ENCODE measurements at places on chromosomes 6 and 20.

DNA sequence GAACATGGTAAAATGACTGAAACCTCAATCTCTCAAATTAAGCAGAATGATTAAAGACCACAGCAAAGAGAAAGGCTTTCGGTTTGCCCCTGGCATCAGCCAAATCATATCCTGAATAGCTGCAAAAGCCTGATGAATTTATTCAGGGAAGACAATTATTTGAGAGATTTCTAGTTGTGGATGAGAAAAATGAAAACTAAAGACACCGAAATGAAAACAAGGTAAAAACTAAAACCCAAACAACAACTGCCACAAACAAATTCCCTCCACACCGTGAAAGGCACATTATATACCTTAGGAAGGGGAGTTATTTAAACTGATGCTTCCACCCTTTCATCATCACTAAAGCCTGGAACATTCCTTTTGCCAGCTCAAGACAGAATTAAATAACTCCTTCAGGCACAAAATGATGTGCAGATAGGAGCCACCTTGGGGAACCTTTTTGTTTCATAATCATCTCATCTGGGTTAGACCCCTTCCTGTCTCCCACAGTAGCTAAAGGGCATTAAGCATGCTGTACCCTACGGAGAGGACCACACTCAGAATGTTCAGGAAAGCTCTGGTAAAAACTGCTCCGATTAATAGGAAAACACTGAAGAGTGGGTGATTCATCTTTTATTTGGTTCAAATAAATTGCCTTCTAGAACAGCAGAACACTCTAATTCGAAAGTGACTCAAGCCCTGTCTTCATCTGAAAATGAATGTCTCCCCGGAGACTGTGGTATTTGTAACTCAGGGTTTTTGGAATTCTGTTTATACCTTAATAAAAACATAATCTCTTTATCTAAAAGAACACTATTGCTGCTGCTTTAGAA is 9.1 kb upstream of the ANKRD60 start:
- no peak for DNase-seq

DNA sequence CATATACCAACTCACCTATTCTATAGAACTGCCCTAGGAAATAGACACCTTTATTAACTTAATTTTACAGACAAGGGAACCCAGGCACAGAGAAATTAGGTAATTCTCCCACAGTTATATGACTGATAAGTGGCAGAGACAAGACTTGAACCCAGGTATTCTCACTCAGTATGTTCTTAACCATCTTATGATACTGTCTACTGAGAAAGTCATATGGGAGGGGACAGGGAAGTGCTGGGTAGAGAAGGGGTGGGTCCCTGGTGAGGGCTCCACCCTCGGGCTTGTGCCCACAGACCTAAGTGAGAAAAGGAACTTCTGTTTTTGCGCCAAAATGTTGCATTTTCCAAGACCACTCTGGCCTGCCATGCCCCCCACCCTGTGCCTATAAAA is 123.5 kb downstream of the RNF144B start:
- DNase-seq: no peak

GRCh38 chr20:35903843-35904242 is 50.5 kb downstream of the SCAND1 start:
- DNase-seq: no peak

- DNase-seq: no peak
These were observed 253.2 kb downstream of the DLL1 start for GRCh38 chr6:170037541-170038250.

- DNase-seq: no peak
These were observed 16.7 kb downstream of the CD109 start for GRCh38 chr6:73712535-73713173.

- no peak for DNase-seq
These were observed 610 bp downstream of the CASP8AP2 start for GRCh38 chr6:89830170-89830809.

- peak; percentile 94 for DNase-seq
These were observed 294.7 kb downstream of the KHDC1L start for GRCh38 chr6:72930556-72931132.

DNA sequence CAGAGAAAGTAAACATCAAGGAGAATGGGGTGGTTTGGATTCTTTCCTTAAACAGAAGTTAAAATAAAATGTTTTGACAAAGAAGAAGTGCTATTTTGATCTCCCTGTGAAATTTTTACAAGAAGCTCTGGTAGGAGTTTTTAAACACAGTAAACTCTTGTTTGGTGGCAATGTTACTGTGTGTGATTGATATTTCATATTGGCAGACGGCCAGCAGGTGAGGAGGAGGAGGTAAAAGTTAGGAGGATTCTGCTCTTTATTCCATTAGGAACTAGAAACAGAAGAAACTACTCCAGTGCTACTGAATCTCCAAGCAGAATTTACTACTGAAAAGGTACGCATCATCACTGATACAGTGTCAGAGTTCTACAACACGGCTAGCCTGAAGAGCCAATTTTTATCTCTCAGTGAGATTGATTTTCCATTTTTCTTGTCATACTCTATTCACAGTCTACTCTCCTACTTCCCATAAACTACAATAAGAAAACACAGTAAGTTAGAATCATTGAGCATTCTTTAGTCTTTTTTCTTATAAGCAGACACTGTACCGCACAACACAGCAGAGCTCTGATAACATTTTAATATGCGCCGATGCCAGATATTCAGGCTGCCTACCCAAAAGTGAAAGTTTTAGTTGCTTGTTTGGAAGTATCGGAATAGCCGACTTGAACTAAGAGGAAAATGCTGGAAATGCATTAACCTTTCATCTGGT is 21.2 kb upstream of the AFDN start:
- DNase-seq: no peak

Measured in NCI-H524 treated with DMSO at 0.1 percent for 48 hours (cell line).